ENCODE measurements at places on chromosomes 12 and 14.

- no peak for DNase-seq
These were observed 15.7 kb upstream of the CRY1 start for GRCh38 chr12:107108995-107109508.

DNA sequence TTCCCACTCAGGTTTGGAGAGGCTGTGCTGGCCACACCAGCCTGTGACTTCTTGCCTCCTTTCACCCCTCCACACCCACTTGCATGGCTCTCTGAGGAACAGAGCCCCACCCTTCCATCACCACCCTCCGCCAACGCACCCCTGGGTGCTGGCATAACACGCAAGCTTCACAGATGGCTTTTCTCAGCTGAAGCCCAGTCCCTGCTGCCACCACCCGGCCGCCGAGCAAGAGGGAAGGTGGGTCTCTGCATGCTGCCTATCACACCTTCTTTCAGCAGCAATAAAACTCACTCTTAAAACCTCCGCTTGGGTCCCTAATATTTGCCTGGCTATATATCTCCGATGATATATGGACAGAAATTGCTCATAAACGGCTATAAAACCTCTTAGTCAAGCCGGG lies 41.6 kb downstream of the SMUG1 start:
- DNase-seq, result no peak

DNA sequence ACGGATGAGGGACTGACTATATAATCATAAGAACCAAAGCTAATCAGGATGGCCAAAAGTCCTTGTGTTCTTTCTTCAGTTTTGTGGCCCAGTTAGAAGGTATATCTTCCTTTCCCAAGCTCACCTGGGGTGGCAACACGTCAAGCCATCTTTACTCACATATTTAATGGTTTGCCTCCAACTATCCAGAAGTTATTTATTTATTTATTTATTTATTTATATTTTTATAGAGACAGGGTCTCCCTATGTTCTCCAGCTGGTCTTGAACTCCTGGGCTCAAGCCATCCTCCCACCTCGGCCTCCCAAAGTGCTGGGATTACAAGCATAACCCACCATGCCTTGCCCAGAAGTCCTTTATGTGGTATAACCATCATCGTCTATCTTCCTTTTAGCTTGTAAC lies 11.8 kb upstream of the SP7 start:
- DNase-seq, result no peak

GRCh38 chr12:40382217-40382616 lies 157.4 kb downstream of the LRRK2 start:
- DNase-seq, result no peak

- DNase-seq, result no peak
These were observed 92.0 kb downstream of the IRF2BPL start for GRCh38 chr14:76936483-76936882.

DNA sequence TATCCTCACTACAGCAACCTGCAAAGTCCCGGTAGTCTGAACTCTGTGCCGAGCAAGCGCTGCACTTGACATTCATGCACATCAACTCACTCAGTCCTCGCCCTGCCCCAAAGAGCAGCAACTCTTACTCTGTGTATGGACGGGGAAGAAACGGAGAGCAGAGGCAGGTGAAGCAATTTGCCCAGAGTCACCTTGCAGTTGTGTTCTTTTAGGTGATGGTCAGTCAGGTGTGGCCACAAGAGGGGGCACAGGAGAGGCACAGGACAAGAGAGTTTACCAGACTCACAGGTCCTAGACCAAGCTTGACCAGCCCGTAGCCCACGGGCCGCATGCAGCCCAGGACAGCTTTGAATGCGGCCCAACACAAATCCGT lies 39.1 kb downstream of the TSPAN11 start:
- DNase-seq, result no peak

GRCh38 chr12:93824514-93825500 lies 147.6 kb downstream of the CRADD start:
- no peak for DNase-seq

- no peak for DNase-seq
These were observed 71.9 kb downstream of the TUNAR start for GRCh38 chr14:95948558-95948981.

DNA sequence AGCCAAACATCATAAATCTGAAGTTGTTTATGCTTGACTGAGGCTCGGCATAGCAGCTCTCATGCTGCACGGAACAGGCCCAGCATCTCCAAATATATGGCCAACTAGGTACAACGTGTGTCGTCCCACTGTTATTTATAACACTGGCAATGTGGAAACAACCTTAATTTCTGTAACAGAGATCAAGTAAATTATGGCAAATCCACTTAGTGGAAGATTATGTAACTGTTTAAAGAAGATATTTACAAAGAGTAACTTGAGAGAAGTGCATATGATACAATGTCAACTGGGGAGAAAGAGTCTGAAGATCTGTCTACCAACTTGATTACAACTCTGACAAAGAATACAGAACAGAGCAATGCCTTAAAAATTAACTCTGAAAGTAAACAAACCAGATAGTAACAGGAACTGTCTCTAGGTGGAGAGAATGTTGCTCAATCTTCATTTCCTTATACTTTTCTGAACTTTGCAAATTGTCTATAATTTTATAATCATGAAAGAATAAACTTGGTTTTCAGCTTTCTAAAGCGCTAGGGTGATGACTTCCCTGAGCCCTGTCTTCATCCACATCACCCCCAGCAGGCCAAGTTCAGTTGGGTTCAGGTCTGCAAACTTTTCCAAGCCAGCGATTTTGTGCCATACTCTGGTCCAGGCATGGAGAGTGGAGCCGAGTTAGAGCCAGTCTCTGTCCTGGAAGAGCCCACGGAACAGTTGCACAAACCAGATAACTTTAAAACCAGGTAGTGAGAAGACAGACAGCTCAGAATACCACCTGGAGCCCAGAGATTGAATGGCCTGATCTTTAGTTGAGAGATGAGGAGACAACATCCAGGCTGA lies 44.3 kb upstream of the BDKRB2 start:
- DNase-seq, result no peak

DNA sequence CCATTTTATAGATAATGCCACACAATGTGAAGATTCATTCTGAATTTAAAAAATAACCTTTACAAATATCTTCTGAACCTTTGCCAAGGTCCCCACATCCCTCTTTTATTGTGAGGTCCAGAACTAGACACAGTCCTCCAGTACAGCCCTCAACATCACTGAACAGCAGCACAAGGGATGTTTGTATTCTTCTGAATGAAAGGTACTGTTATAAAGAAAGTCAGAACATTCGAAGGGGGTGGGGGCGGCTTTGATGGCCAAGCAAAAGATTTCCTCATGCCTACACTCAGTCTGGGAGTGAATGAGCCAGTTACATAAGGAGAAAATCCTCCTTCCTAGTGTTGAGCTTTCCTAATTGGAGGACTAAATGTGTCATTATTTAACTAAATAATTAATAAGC lies 77.3 kb downstream of the PPM1A start:
- no peak for DNase-seq
